HTR-8/SVneo (cell line): ENCODE measurements at places on chromosomes 7 and 10.

DNA sequence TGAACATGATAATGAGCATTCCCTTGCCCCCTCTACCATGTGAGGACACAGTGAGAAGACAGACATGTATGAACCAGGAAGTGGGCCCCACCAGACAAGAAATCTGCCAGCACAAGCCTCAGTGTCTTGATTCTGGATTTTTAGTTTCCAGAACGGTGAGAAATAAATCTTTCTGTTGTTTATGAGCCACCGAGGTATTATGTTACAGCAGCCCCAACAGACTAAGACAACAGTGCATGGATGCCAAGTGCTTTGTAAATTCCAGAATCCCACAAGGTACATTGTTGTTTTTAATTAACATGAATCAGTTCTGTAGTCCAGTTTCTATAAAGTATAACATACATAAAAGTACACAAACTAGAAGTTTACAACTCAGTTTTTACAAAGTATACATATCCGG, 162.2 kb downstream of the ARHGAP21 start:
- DNase-seq, result no peak

- no peak for DNase-seq
These were observed 42.4 kb upstream of the SEPTIN7 start for GRCh38 chr7:35758421-35758820.

DNA sequence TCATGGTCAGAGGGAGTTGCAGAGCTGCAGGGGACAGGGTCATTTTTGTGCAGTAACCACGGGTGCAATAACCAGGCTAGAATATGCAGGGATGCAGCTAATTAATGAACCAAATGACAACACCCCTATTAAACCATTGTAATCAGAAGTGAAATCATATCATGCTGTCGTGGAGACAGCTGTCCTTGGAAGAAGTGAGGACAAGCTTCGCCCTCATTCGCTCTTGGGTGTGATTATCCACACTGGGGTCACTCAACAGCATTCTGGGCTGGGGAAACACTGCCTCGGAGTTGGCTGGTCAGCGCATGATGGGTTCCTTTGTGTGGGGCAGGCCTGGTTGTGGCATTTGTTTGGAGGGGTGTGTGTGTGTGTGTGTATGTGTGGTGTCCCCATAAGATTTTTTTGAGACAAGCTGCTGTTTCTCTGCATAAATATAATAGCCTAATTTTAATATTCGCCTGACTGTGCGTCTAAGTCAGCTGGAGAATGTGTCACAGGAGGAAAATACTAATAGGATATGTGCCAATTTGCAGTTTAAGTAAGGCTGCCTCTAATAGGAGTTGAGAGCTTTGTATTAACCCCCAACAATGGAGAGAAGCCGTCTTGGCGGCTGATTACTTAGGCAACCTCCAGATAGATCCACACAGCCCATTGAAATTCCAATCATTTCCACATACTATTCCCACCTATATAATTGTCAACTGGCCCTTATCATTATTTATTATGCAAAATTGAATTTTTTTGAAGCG, 149.4 kb downstream of the DNAJB6 start:
- no peak for DNase-seq

DNA sequence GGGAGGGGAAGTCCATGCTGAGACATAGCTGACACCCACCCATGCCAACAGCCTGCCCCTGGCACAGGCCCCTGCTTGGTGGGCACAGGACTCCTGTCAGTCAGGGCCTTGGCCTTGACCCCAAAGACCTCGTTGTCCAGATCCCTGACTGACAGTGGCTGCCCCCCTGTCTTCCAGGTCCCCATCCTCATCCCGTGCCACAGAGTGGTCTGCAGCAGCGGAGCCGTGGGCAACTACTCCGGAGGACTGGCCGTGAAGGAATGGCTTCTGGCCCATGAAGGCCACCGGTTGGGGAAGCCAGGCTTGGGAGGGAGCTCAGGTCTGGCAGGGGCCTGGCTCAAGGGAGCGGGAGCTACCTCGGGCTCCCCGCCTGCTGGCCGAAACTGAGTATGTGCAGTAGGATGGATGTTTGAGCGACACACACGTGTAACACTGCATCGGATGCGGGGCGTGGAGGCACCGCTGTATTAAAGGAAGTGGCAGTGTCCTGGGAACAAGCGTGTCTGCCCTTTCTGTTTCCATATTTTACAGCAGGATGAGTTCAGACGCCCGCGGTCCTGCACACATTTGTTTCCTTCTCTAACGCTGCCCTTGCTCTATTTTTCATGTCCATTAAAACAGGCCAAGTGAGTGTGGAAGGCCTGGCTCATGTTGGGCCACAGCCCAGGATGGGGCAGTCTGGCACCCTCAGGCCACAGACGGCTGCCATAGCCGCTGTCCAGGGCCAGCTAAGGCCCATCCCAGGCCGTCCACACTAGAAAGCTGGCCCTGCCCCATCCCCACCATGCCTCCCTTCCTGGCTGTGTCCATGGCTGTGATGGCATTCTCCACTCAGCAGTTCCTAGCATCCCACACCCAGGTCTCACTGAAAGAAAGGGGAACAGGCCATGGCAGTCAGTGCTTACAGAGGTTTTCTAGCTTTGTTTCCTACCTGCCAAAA, 197.2 kb downstream of the EBF3 start:
- DNase-seq, result no peak

DNA sequence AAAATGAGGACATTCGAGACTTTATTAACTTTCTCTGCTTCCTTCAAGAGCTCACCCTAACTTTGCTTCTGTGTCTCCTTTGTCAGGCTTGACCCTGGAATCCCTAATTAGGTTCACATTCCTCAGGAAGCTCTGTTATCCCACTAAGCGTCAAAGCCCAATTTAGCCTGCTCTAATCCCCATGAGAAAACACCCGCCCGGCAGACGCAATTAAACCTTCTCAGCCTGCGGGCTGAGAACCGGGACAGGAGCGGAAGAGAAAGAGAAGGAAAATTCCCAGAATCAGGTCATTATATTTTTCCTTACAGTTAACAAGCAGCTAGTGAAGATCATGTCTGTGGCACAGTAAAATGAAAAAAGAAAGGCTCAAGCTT, 93.0 kb downstream of the TNS3 start:
- DNase-seq, result no peak

DNA sequence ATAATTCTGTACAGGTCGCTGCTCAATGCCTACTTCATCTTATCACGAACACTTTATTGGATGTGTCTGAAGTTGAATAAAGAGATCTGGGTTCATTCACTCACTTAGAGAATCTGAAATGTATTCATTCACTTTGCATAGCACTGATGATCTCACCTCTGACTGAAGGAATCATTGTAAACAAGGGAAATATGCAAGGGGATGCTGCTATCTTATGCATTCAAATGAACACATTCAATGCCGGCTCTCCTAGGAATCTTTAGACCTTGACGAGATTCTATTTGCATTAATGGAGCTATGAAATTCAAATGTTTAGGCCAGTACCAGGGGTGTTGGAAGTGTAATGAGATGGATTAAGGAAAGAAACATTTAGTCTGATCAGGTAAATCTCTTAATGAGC, 200.6 kb upstream of the COBL start:
- no peak for DNase-seq

DNA sequence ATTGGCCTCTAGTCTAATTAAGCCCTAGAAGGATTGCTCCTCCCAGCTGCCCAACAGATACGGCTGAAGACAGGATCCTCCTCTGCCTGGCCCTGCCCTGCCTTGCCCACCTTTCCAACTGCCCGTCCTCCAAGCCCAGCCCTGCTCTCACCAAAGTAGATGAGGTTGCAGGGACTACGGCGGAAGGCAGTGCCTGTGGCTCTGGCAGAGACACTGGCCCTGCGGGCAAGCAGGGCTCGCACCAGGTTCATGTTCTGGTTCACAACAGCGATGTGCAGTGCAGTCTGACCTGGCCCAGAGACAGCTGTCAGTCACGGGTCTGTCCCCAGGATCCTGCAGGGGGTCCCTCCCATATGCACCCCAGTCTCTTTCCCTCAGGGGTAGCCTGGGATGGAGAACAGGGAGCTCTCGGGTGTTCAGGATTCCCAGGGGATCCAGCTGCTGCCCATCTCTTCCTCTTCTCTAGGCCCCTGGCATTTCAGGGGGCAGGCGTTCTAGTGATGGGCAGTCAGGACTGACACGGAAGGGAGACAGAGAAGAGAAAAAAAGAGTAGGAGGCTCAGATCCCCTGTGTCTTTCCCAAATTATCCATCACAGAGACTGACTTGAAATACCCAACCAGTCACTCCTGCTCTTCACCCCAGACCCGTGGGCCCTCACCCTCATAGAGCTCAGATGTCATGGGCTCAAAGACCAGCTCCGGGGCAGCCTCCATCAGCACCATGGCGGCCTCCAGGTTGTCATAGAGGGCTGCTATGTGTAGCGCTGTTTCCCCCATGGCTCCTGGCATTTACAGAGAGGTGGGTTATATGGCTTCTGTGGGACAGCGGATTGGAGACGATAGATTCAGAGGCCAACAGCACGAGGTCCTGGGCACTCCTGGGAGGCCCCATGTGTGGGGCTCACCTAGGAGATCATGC, 8.3 kb downstream of the TRPV6 start:
- DNase-seq, result no peak

DNA sequence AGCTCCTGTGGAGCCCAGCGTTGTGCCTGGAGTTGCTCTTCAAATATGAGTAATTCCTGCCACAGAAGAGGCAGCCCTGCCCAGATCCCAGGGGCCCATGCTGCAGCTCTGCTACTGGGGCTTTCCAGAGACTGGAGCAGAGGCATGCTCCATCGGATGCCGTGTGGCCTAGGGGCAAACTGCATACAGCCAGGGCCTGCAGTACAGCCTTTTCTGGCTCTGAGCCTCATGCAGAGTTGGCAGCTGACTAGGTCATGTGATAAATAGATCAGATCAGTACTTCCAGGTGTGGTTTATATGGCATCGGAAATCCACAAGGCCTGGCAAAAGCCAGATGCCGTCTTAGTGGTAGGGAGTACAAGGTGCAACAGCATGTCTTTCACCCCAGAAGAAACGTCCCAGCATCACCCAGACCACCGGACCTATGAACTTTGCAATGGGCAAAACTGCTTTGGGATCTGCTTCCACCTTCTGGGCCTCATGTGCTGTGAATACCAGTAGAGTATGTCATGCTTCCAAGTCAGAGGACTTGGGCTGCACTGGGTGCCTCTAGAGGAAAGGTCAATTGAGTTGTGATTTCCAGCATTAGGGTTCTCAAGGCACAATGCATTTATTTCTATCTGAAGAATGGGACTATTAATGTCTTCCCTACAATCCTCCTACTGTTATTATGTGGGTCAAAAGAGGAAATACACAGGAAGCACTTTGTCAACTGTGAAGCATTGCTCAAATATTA, 250.7 kb upstream of the ZNF32 start:
- no peak for DNase-seq

DNA sequence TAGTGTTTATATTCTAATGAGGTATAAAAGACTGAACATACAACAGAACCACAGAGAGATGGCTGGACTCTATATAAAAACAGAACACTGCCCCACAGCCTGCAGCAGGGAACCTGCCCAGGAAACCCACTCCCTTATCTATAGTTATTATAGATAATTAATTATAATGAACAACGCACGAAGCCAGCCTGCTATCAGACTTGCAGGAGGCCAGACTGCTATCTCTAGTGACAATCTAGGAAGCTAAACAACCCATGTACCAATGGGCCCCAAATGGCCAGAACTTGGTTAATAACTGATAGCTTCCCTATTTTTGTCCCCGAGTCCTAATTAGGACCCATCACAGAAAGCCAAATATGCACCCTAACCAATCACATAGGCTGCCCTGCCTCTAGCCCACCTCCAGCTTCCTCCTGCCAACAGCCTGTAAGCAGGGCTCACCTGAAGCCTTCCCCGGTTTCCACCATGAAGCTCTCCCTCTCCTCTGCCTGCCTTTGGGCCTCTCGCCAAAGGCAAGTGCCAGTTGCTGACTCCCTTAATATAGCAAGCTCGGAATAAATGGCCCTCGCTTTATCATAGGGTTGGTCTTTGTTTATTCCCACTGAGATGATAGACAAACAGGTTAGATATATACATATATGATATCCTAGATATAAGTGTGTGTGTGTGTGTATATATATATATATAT, 74.5 kb downstream of the SYPL1 start:
- no peak for DNase-seq

DNA sequence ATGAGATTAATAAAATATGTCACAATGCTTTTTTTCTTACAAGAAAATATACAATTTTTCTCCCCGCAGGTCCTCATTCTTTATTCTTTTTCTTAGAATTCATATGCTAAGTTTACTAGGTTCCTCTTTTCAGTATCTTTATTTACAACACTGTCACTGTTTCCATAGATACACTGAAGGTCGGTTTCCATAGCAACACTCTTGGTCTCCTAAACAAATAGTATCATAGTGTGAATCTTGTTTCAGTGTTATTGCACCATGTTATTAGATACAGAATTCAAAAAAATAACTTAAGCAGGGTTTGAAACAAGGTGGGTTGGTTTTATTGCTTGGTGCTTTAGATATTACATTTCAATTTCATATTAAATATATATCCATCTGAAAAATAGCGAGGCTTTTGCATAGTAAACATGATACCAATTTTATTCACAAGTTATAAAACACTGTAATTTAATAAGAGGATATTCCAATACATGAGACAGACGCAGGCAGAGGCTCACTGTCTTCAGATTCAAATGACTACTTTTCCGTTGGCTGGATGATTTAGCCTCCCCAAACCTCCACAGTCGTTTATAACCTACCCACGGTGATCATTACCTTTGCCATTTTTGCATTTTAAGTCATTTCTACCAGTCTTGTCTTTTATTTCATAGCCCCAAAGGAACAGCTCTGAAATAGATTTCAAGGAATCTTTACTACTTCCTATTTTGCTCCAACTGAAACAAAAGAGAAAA, 88.9 kb upstream of the KLF6 start:
- no peak for DNase-seq

DNA sequence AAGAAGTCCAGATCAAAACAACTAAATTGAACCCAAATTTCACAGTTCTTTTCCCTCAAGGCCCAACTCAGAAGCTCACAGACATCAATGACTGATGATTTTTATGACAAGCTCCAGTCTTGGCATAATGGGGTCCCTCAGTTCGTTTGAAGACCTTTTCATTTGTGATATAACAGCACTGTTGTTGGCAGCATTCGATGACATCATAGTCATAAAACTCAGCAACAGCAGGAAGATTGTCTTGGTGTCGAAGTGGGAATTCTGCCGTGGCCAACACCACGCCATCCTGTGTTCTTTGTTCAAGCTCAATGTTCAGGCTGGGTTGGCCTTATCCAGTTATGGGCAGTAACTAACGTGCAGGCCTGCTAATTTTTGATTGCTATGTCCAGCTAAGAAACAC, 261.7 kb downstream of the C7orf25 start:
- no peak for DNase-seq

DNA sequence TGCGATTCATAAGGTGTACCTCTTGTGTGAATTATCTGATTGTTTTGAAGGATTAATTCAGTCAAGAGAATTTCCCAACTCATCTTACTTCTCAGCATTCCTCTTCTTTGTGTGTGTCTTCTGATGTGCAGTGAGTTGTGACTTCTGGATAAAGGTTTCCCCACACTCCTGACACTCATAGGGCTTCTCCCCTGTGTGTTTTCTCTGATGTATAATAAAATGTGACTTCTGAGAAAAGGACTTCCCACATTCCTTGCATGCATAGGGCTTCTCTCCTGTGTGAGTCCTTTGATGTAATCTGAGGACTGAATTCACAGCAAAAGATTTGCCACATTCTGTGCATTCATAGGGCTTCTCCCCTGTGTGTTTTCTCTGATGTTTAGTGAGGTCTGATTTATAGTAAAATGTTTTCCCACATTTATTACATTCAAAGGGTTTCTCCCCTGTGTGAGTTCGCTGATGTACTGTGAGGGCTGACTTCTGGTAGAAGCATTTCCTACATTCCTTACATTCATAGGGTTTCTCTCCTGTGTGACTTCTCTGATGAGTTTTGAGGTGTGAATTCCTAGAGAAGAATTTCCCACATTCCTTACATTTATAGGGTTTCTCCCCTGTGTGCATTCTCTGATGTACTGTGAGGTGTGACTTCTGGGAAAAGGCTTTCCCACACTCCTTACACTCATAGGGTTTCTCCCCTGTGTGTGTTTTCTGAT, 24.2 kb downstream of the ZNF25 start:
- no peak for DNase-seq
